ENCODE measurements at places on chromosomes 2 and 18.

- peak; percentile 51 for DNase-seq
These were observed 16.4 kb upstream of the HNMT start for GRCh38 chr2:137947728-137948336.

GRCh38 chr2:177545981-177546585 lies 153.5 kb downstream of the AGPS start:
- no peak for DNase-seq

GRCh38 chr2:54728669-54729120 lies 5.2 kb downstream of the EML6 start:
- peak; percentile 60 for DNase-seq

DNA sequence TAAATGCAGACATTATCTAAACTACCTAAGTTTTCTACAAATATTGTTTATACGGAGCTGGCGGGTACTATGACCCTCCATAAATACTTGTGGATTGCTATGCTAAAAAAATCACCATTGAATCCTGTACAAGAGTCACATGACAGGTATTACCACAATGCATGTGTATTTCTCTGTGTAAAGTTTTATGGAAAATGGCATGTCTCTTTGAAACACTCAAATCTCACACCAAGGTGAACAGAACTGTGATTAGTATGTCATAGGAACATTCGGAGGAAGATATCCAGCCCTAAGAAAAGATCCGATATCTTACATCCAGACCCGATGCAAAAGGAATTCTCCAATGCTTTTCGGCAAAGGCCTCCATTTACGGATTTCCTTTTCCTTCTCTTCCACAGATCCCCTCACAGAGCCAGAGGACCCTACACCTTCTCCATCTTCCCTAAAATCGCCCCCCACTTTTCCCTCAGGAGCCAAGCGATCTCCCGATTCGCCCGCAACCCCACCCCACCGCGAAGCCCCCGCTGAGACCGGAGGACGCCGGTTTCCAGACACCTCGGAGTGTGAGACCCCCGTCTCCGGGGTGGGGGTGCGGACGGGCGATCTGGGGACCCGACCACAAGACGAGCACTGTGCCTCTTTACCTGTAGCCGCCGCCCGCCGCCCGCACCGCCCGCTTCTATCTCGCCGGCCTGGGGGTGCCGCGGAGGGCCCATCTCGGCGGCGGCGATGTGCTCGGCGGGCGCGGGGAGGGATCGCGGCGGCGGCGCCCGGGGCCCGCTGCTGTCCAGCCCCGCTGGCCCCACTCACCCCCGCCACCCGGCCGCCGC lies 1.2 kb downstream of the SAP130 start:
- no peak for DNase-seq

GRCh38 chr2:120910956-120911951 lies 175.6 kb downstream of the GLI2 start:
- no peak for DNase-seq

- DNase-seq = no peak
These were observed 137.7 kb upstream of the TWIST2 start for GRCh38 chr2:238710032-238710735.

GRCh38 chr2:125167152-125167551 lies 1142.1 kb downstream of the CNTNAP5 start:
- DNase-seq = no peak

DNA sequence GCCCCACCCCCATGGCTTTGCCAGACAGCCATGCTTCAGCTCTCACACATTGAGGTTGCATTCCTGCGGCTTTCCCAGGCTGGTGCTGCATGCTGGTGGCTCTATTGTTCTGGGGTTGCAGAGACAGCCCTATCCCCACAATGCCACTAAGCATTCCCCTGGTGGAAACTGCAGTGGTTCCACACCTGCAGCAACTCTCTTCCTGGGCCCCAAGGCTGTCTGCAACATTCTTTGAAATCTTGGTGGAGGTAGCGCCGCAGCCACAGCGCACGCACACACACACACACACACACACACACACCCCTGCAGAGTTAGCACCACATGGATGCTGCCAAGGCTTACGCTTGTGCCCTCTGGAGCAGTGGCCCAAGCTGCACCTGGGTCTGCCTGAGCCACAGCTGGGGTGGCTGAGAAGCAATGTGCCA lies 21.4 kb downstream of the SFXN5 start:
- DNase-seq = no peak

DNA sequence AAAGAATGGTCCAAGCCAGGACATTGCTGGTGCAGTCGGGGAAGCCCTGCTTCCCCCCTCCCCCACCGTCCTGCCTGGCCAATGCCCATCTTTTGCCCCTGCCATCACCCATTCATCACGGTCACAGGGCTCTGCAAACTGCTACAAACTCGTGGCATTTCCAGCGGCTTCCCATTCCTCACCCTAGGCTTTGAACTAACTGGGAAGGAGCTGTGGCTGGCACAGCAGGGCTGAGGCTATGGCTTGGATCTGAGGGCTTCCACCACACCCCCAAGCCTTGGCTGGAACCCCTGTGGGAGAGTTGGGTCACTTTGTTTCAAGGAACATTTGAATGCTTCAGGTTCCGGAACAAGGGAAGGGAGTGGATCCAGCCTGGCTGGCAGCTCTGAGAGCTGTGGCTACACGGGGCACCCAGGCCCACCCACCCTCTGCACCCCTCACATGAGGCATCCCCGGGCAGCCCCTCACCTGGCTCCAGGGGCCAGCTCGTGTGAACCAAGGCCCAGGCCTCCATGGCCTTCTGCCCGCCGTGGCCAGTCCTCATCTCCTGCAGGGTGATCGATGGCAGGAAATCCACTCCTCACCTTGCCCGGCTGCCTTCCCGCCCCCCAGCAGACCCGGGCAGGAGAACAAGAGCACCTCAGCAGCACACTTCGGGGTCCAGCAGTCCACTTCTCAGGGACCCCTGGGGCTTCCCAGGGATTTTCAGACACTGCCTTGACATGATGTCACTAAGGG lies 58.8 kb upstream of the OTOS start:
- no peak for DNase-seq

GRCh38 chr2:173741759-173742158 lies 223.4 kb downstream of the SP3 start:
- no peak for DNase-seq

DNA sequence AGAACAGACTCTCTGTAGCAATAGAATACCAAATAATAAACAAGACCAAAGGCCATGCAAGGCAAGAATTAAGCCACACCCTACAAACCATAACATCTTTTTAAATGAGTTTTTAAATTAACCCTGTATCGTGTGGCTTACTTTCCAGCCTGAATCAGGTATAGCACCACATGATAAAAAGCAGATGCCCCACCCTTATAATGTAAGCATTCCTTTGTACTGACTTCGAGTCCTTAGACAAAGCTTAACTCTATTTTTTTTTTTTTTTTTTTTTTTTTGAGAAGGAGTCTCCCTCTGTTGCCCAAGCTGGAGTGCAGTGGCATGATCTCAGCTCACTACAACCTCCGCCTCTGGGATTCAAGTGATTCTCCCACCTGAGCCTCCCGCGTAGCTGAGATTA lies 1.7 kb upstream of the C2orf42 start:
- no peak for DNase-seq

DNA sequence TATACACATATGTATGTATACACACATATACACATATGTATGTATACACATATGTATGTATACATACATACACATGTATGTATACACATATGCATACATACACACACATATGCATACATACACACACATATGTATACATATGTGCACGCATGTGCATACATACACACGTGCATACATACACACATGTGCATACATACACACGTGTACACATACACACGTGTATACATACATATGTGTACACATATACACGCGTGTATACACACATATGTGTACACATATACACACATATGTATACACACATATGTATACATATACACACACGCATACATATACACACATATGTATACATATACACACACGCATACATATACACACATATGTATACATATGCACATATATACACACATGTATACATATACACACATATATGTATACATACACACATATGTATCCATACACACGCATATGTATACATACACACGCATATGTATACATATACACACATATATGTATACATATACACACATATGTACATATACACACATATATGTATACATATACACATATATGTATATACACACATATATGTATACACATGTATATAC lies 21.5 kb downstream of the NABP1 start:
- DNase-seq = no peak

- no peak for DNase-seq
These were observed 243.6 kb downstream of the TMEM182 start for GRCh38 chr2:103005393-103005792.

DNA sequence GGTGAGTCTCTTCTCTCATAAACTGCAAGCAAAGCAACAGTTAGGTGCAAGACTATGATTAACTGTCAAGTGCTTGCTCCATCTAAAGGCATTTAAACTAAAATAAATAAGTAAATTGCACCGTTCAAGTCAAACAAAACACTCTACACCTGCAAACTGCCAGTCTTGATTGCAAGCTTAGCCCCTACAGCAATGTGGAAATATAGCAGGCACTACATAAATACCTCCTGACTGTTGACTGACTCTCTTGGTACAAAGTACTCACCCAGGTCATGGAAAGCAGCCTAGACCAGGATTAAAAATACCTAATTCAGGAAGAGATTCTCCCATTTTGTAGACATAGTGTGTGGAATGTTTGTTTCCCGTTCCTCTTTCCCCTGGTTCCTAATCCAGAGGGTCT lies 176.6 kb upstream of the KLHL29 start:
- DNase-seq = no peak

GRCh38 chr2:186589612-186590349 lies at the start of gene ITGAV:
Gene ITGAV, plus strand, starts transcription at chr2:186590056. Its CDS starts 283 bp downstream, at chr2:186590339.
- DNase-seq = peak; percentile 88

DNA sequence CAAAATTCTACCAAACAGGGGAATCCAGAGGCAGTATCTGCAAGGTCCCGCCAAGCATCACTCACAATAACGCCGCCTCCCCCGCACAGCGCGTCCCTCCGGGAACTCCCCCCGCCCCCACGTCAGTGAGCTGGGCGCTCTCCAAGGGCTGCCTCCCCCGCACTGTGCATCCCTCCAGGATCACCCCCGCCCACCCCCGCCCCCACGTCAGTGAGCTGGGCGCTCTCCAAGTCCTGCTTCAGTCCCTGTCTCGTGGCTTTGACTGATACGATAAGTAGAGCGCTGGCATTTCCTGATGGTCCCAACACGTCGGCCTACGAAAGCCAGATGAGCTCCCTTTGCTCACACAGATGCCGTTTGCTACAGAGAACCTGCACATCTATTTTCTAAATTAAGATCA lies 130.7 kb upstream of the TPO start:
- no peak for DNase-seq

DNA sequence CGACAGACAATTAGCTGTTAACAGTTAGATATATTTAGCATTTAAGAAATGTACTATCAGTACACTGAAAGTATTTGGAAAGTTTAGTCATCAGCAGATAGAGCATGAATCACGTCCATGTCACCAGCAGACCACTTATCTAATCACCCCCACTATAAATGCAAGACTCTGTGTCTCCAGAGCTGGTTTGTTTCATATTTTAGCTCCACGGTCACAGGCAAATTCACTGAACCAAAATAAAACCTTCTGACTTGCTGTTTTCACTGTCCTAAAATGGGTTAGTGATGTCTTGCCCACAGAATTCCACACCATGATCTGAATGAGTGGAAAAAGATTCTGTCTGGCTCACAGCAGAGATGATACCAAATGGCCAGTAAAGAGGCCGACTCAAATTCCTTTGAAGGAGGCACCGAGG lies 64.9 kb downstream of the CDH2 start:
- no peak for DNase-seq
